ENCODE measurements at places on chromosomes 6 and 20. TPM values are rescaled to one million over a fixed set of nuclear protein-coding genes. Genes with fewer than 3 reads are reported as not detected.
A peak's percentile ranks its signal among the peaks of the same experiment; 100 is the strongest.

DNA sequence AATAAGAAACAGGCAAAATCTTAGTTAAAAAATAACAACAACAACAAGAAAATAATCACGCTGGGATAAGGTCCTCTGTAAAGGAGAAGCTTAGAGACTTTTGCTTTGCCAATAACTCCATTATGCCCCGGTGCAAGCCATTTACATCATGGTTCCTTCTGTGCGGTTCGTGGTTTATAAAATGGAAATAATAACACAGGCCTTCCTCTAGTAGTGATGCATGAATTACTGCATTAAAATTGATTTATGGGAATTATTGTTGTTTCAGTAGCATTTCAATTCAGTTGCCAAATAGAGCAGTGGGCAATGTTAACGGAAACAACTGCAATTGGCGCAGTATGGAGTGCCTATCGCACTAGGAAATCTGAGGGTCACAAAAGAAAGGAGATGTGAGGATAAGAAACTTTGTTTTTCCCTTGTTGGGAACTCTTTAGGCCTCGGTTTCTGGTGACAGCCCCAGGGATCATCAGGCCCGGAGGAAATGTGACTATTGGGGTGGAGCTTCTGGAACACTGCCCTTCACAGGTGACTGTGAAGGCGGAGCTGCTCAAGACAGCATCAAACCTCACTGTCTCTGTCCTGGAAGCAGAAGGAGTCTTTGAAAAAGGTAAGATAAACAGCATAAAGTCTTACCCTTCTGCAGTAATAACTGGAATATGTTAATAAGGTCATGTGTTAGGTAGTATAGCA is 1.1 kb downstream of the CD109 start:
- no peak for DNase-seq

- DNase-seq: peak; percentile 67
These were observed 174.8 kb downstream of the IBTK start for GRCh38 chr6:82072751-82073150.

GRCh38 chr6:6665555-6666243 is 77.2 kb downstream of the LY86 start:
- no peak for DNase-seq

- no peak for DNase-seq
These were observed 59.7 kb downstream of the EYA4 start for GRCh38 chr6:133300896-133301295.

DNA sequence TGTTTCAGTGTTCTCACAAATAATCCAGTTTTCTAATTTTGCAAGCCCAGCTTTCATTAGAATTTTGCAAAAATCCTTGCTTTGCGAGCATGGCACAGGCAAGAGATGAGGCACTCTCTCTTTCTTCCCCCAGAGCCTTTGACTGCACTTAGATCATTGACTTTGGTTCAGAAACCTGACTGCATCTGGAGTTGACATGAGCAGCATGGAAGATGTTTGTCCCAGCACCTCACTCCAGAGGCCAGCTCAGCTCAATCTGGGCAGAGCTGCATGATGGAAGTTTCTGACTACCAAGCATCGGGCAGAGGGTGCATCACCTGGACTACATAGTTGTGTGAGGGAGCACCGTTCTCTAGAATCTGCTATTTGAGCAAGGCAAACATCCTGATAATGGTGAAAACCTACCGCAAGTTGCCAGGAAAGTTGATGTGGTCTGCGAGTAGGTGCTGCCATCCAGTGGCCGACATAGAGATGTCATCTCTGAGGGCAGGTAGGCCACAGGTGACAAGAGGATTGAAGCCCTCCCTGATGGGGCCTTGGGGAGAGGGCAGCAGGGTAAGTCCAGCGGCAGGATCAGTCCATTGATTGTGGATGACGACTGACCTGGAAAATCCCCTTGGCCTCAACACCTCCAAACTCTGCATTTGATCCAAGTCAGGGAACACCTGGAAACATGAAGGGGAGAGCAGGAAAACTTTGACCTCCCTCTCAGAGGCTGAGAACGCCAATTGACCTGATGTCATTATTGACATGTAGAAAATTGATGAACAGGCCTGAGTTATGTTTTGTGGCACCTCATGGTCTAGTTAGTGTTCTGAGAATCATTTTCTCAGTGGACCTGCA is 3.8 kb upstream of the LPA start:
- DNase-seq: no peak

- no peak for DNase-seq
These were observed 170.9 kb downstream of the ARHGAP18 start for GRCh38 chr6:129539032-129539431.

TMEM200A gene
- 0.32 TPM for total RNA-seq

FAXC gene
- 2.9 TPM for total RNA-seq

PHACTR3 gene
- total RNA-seq: 0.63 TPM

C6orf15 gene
- total RNA-seq: 0.71 TPM

SIRPD gene
- not detected for total RNA-seq

Data from LHCN-M2 (cell line).